Glutamatergic neuron (in vitro differentiated cells): ENCODE measurements at places on chromosomes 12 and 14. TPM values are rescaled to one million over a fixed set of nuclear protein-coding genes. Genes with fewer than 3 reads are reported as not detected.

GRCh38 chr14:36604757-36605505 is 22.5 kb upstream of the NKX2-8 start:
- peak; percentile 49 for DNase-seq

DNA sequence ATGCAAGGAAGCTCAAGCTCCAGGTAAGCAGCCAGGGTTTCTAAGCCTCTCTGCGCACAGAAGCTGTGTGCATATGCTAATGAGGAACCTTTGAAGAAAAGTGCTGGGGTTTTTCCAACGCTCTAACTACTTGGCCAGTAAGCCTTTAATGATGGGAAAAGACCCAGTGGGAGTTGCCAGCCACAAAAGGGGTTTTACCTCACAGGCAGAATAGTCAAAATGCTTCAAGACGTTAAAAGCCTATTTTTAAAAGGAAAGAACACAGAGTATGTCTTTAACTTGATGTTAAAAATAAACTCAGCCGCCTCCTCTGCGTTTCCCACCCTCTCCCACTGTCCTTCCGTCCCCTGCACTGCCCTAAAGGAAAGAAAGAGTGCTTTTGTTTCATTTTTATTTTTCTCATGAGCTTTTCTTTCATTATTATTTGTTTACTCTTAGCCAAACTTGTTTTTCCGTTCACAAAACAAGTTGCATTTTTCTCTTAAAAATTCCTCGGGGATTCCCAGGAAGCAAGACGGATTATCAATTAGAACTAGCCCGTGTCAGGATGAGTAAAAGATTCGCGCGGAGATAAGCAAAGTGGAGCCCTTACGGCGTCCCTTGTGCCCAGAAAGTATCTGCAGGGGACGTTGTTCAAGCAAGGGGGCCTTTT is 209.8 kb upstream of the NUDT4 start:
- DNase-seq: no peak

GRCh38 chr14:60204843-60205774 is 39.9 kb upstream of the DHRS7 start:
- no peak for DNase-seq

DNA sequence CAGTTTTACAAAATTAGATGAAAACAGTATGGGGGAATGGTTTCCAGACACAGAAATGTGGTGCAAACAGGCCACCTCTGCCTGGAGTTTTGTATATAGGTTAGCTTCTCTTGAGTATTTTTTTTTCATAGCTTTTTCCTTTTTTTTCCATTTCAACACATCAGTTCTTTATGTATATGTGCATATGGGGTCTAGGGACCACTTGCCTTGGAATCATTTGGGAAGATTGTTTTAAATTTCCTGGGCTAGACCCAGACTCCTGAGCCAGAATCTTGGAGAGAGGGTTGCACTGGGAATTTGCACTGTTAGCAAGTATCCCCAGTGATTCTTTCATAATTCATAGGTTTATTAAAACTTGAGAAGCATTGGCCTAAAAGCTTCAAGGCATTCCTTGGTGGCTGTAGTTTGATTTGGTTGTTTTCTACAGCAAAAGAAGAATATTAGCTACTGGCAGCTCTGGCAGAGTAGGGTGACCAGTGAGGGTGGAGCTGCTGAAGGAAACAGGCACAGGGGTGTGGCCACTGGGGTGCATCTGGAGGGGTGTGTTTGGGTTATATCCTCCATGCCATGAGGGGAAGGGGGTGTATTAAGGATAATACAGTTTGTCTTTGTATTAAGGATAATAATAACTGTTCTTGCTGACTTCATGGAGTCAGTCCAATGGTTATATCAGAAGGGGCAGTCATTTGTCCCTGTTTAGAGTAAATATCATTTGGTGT is 22.8 kb downstream of the PPP1R36 start:
- DNase-seq: no peak

The SOAT2 gene
- total RNA-seq: not detected

- DNase-seq: no peak
Measured at GRCh38 chr12:77923882-77924281, 93.2 kb downstream of the NAV3 start.

- DNase-seq: no peak
Measured at GRCh38 chr12:17108877-17109541, 503.0 kb upstream of the LMO3 start.

- DNase-seq: no peak
Measured at GRCh38 chr12:99767809-99768208, 120.3 kb downstream of the GARIN6 start.

The HOXC5 gene
- not detected for total RNA-seq

GRCh38 chr14:103512701-103513611 is 9.7 kb downstream of the CKB start:
- no peak for DNase-seq

DNA sequence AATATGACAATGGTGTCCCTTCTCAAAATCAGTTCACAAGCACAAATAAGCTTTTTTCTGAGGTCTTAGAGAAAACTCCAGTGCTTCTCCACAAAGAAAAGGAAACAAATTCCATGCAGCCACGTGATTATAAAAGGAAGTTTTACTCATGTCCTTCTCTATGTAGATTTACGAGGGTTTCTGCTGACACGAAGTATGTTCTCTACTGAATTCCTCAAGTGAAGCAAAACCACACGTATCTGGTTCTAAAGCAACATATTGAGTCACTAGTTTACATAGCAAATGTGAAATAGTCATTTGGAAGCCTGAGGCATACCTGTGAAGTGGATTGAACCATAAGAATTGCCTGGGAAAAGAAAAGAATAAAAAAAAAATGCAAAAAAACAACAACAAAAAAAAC is 31.9 kb downstream of the BMP4 start:
- no peak for DNase-seq

DNA sequence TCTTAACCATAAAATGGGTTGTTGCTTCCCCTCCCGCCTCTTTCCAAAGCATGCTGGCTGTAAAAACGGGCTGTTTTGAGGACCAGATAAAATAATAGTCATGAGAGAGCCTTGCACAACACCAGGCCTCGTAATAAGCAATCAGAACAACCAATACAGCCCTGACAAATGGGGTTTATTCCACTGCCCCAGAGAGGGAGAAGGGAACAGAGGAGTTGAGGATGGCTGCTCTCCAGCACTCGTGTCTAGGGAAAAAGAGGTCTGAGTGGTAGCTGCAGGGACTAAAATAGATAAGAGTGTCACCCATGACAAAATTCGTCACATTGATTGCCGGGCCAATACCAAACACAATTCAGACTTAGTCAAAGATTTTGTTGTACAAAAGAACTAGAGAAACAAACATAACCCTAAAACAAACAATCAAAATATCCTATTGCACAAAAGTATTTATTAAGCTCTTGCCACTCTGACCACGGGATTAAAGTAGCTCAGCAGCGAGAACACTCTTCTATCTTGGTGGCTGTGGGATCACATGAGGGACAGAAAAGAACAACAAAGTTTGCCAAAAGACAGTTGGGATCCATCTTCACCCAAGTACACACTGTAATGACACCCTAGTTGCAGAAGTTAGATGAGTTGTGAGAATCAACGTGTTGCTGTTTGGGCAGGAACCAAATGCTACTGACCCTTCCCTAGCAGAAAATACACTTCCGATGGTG is 188.0 kb downstream of the FOXN3 start:
- DNase-seq: no peak

The SYT10 gene
- not detected for total RNA-seq

The OTUB2 gene
- total RNA-seq: 5.5 TPM

DNA sequence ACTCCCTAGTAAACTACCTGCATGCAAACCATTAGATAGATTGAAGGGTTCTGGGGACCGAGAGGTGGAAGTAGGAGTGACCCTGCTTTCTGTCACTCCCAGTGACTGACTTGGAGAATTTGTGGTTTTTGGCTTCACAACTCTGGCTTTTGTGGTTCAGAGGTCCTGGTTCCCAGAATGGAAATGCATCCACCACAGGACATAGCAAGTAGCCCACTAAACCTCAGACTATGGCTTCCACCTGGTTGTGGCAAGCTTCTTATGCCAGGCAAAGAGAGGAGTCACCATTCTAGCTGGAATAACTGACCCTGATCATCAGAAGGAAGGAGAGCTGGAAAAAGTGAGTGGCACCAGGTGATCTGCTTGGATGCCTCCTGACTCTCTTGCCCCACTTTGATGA is 162.4 kb upstream of the TMEM260 start:
- no peak for DNase-seq

The RERGL gene
- 0.44 TPM for total RNA-seq

DNA sequence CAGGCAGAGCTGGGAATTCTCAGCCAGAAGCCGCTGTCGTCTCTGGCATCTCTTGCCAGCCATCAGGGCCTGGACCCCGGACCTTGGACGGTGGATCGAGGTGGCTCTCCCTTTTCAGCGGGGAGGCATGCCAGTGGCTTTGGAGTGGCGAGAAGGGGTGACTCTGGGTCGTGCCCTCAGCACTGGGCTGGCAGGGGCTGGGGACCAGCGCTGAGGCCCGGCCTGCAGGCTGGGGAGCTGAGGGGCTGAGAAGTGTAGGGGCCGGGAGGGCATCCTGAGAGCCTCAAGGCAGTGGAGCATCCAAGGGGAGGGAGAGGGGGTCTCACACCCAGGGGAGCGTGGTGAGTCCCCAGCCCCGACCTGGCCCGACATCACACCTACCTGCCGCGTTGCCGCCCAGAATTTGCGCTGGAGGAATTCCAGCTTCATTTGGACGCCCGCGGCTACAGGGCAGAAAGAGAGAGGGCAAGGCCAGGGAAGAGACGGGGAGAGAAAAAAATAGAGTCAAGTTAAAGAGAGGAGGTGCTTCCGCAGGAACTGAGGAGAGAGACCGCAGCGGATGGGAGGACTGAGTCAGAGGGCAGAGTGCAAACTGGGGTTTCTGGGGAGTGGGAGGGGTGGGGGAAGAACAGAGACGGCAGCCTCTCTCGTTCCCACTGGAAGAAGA is 9.0 kb upstream of the LRTM2 start:
- no peak for DNase-seq

- no peak for DNase-seq
Measured at GRCh38 chr14:88166616-88167015, 156.5 kb downstream of the KCNK10 start.

DNA sequence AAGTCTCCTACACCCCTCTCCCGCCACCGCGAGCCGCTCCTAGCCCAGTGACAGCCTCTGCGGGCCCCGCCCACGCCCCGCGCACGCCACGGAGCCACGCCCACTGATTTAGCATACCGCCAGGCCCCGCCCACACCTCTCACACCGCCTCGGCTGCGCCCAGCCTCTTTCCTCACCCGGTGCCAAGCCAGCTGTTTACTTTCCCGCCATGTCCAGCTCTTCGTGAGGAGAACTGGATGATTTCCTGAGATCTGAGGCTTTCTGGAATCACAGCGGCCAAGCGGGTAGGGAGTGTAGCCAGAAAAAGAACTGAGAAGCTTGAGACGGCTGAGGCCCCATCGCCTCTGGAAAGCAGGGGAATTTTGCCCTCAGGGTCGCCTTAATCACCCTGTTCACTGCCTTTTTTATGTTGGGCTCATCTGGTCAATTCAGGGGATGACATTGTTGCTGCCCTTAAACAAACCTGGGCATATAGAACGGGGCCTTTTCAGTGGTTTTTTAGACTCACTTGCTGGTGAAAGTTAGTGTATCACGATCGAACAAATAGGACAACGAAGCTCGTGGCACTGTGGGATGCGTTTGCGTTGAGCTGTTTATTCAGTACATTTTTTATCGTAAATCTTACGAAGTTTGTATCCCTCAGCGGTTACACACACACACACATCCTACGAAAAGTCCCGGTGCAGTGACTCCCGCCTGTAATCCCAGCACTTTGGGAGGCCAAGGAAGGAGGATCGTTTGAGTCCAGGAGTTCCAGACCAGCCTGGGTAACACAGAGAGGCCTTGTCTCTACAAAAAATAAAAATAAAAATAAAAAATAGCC is at the start of gene RNF212B:
RNF212B (plus strand) TSS at position 165 of the 823 bp plus-strand sequence. CDS start 2,410 bp downstream, outside the sequence.
- peak; percentile 88 for DNase-seq

The CEP128 gene
- total RNA-seq: 38.5 TPM

- no peak for DNase-seq
Measured at GRCh38 chr14:45332360-45332988, 79.5 kb upstream of the MIS18BP1 start.

DNA sequence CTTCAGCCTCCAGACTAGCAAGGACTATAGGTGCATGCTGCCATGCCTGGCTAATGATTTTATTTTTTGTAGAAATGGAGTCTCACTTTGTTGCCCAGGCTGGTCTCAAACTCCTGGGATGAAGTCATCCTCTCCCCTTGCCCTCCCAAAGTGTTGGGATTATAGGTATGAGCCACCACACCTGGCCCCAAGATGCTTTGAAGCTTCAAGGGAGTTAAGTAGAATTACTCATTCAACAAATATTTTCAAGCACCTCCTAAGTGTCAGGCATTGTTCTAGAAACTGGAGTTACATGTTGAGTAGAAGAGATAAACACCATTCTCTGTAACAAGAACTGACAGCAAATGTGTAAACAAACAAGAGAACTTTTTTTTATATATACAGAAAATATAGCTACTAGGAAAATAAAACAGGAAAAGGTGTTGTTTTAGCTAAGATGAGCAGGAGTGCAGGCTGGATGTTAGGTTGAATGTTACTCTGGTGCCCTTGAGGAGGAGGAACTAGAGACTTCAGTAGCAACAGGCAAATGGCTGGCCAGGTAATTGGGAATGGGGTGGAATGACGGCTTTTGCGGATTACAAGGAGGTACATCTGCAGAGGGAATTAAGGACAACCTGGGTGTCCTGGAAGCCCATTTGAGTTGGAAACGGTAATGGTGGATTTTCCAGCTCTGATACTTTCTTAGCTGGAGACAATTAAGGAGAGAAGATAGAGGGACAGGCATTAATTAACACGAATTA is 32.0 kb upstream of the CFAP54 start:
- no peak for DNase-seq

DNA sequence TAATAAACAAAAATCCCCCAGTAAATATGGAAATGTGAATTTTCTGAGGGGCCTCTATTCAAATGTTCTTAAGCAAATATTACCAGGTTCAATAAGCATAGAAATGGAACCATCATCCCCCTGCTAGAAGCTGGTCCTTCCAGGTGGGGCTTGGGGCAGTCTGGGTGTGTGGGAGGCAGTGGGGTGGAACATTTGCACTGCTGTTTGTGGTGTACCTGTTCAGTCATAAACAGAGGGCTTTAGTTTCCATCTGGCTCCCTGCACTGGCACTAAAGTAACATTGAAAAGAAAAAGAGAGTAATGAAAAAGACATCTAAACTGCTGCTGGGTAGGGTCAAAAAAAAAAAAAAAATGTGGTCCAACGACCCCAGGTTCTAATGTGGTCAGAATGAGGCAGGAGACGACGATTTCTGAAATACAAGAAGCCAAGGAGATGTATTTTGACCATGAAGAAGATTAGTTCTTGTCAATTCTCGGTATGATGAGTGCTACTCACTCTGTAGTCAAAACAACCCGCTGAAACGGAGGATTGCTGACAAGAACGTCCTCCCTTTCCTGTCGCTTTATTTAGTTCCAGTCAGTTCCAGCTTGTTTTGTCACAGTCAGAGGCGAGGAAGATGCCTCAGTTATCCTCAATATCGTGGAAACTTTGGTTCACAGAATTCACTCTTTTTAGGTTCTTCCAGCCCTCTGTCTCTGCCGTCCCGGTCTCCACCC is 44.2 kb upstream of the MANSC4 start:
- no peak for DNase-seq
